ENCODE measurements at places on chromosomes 1 and 21.

DNA sequence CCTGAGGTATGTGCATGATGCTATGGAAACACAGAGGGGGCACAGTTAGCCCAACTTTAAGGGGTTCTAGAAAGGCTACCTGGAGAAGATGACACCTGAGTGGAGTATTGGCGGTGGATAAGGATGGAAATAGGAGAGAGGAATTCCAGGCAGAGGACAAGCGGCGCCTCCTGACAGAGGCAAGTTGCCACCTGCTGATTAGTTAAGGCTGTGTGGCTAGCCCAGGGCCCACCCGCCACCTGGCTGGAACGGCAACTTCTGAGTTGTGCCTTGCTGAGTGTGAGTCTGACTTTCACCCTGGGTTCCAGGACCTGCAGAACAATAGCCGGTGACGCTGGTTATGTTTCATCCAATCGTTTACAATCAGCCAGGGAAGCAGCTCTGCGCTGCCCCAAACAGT, 126.9 kb upstream of the LMO4 start:
- no peak for DNase-seq

DNA sequence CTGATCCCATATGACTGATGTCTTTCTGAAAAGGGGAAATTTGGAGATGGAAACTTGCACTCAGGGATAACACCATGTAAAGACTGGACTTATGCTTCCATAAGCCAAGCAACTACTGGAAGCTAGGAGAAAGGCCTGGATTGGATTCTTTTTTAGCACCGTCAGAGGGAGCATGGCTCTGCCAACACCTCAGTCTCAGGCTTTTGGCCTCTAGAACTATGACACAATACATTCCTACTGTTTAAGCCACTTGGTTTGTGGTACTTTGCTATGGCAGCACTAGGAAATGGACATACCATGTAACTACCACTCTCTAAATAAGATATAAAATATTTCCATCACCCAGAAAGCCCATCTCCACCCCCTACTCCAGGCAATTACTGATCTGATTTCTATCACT, 139.7 kb downstream of the CYYR1 start:
- no peak for DNase-seq

GRCh38 chr1:2432441-2432844, 20.1 kb upstream of the PEX10 start:
- DNase-seq: no peak

- DNase-seq: no peak
These were observed 66.5 kb downstream of the AK4 start for GRCh38 chr1:65214340-65215027.

DNA sequence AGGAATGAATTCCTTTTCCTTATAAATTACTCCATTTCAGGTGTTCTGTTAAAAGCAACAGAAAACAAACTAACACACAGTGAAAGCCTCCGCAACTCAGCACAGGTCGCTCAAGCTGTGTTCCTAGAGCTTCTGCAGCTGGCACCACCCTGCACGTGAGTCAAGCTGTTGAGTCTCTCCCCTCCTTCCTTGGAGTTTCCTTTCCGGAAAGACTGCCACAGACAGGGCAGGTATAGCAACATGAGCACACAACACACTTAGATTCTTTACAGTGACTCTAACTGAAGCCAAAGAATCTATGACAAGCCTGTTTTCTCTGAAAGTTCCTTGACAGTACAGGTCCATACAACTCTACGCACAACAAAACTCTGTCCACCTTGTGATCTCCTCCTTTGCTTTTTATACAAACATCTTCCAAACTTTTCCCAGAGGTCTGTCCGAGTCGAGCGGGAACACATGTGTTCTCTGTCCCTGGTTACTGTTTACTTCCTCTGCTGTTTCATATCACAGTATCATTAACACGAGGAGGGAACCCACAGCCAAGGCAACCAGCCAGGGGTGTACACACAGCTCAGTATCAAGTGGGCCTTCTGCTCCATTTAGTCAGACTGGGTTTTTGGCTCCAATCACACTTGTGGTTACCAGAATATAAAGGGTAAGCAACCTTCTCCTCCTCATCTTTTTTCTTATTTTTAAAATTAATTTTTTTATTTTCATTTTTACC, 38.7 kb upstream of the DESI2 start:
- no peak for DNase-seq

GRCh38 chr21:42475036-42475435, 21.0 kb downstream of the RSPH1 start:
- no peak for DNase-seq

DNA sequence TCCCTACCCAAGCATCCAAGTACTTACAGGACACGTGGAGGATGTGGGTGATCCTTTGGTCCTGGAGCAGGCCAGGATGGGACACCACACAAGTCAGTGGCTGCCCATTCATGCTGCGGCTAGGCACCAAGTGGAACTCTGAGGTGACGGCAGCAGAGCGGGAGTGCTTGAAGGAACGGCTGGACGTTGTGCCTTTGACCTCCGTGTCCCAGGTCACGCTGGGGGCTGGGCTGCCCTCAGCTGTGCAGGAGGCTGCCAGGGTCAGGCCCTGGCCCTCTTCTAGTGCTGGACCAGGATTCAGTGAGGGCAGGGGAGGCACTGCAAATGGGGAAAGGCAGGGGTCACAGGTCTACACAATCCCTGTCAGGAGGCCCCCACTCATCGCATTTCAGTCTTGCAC, 7.7 kb upstream of the ARHGAP30 start:
- DNase-seq: no peak

DNA sequence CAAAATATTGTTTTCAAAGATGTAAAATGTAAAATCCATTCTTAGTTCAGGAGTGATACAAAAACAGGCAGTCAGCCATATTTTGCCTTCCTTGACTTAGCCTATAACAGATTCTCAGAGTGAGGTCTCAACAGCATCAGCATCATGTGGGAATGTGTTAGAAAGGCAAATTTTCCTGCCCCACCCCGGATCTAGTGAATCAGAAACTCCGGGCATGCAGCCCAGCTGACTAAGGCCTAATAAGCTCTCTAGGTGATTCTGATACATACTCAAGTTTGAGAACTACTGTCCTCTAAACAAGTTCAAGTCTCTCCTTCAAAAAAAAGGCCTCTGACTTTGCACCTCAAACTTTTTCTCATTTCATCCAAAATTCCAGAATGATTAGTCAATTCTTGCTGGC, 46.9 kb upstream of the PRRC2C start:
- no peak for DNase-seq

DNA sequence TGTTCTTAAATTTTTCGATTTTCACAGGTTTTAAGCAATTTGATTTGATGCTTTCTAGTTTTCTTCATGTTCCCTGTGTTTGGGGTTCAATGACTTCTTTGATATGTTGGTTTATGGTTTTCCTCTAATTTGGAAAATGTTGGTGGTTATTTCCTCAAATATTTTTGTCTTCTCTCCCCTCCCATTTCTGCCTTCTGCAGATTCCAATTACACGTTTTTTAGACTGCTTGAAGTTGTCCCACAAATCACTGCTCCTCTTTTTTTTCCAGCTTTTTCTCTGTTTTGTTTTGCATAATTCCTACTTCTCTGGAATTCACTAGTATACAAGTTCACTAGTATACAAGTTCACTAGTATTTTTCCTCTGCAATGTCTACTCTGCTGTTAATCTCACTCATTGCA, 61.3 kb downstream of the FAF1 start:
- no peak for DNase-seq

GRCh38 chr1:3786468-3787348, 9.6 kb downstream of the LRRC47 start:
- no peak for DNase-seq

GRCh38 chr1:41711581-41711980, 207.1 kb downstream of the HIVEP3 start:
- no peak for DNase-seq

DNA sequence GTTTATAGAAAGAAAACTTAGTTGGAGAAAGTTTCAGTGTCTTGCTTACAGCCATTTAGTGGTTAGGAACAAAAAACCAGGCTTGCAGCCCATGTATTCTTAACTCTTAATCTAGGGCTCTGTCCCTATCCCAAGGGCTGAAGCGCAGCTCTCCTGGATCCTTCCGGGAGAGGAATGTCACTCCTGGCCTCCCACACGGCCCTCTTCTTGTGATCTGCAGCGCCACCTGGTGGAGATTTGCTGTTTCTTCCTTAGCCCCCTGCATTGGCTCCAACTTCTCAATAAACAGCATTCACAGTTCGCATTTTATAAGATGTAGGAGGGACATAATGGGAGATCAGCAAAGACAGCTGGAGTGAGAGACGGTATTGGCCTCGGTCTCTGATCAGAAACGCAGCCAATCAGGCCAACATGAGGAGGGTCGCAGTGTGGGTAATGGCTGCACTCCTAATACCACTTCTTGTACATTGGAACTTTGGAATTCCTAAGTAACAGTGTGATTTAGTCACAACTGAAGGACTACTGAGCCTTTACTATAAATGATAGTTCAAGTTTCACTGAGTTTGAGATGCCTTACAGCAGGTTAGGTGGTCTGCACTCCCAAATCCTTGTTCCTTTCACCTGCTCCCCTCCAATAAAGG, 283.4 kb downstream of the ASTN1 start:
- peak; percentile 70 for DNase-seq

DNA sequence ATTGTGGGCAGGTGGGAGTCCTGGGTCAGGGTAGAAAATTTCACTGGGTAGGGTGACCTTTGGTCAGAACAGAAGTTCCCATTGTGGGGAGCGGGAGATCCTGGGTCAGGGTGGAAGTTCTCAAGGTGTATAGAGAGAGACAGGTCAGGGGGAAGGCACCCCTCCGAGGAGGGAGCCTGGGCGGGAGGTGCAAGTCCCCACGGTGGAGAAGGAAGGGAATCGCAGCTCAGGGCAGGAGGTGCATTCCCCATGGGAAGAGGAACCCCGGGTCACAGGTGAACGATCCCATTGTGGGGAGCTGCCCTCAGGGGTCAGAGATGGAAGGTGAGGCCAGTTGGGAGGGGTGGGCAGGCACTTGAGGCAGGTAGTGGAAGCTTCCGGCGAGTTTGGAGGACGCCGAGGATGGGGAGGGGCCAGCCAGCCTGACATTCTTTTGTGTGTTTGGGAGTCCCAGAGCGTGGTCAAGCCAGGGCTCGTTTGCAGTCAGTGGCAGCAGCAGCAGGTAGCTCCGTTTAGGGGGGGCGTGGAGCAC, 637 bp downstream of the LYPLA2 start:
- DNase-seq: peak; percentile 53

DNA sequence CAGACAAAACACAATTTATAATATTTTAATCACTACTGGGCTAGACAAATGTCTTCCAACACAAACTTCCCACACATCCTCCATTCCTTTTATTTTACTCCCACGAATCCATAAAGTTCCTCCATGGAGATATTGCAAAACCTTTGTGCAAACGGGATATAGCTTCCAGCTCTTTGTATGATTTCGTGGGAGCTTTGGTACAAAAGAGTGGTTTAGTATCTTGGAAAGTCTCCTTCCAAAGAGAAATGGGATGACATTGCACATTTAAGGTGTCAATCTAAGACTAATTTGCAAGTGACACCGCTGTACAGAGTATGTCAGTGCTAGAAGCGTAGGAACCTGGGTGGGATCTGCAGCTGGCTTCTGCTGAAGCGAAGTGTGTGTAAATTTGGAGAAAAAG, 455.2 kb upstream of the RUNX1 start:
- no peak for DNase-seq

GRCh38 chr1:119958223-119958622, 61.9 kb upstream of the ADAM30 start:
- DNase-seq: no peak

- DNase-seq: no peak
These were observed 20.3 kb downstream of the CDCP2 start for GRCh38 chr1:54132495-54132894.

GRCh38 chr1:32179193-32179442, 357 bp upstream of the TXLNA start:
- peak; percentile 62 for DNase-seq

DNA sequence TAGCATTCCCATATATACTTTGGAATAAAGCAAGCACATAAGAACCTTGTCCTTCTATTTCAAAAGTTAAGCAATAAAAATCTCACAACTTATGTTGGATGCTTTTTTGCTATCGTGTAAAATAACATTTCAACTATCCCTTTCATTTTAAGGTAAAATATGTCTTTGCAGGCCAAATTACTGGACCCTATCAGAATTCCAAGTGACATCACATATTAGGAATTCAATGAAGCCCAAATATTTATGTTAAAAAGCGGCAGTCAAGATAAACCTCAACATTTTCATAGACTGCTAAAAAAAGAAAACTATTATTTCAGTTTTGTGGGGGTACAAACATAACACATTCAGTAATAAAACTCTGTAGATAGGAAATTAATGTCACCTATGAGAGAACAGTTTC, 252.0 kb downstream of the KCTD3 start:
- DNase-seq: no peak

DNA sequence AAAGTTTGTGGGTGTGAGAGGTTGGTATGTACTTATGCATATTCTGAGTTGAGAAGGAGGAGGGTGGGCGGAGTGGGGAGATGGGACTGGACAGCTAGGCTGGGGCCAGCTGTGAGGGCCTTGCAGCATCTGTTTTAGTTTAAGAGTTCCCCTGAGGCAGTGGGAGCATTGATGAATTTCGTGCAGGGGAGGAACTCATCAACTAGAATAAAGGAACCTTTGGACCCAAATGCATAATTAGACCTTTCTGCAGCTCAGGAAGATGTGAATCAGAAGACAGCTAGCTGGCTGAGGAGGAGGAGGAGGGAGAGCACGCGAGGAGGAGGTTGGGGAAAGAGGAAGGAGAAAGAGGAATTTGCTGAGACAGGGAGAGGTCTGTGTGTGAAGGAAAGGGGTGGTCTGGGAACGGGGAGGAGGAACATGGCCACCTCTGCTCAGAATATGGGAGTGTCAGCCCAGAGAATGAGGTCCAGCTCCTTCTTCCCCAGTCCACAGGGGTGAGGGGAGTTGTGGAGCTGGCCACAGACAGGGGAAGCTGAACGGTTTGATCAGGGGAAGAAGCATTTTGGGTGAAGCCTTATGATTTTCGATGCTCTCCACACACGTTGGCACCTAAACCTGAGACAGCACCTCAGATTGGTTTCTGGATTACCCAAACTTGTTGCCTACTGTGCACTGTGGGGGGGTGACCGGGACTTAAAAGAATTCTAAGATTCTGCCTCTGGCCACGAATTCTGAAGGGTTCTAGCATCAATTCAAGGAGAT, 27.7 kb downstream of the MYOG start:
- no peak for DNase-seq

DNA sequence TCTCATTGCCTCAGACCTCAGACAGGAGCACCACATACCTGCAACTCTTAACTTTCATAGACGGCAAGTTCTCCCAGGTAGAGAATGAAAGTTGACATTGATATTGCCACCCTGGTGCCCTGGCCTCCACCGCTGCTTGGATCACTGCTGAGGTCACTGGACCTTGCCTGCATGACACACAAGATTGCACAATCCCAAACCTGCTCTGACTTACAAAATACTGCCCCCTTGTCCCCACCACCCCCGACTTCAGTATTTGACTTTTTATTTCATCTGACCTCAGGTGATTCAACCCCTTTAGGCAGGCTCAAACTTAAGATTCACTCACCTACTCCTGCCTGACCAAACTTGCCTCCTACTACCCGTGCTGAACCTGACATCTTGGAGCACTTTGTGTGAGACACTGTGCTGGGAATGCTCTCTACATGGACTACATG, 43.1 kb upstream of the S1PR1 start:
- no peak for DNase-seq
